Stimulated activated CD4-positive, alpha-beta T cell treated with anti-CD3 and anti-CD28 coated beads, Interleukin-15, amount 100 ng/mL, for 1 hour (primary cell): ENCODE measurements at places on chromosomes 4 and X.

GRCh38 chr4:8353158-8353669 lies 83.7 kb downstream of the HTRA3 start:
- DNase-seq, result no peak

- no peak for DNase-seq
Observed at GRCh38 chrX:151704041-151704663, 8.9 kb downstream of the PRRG3 start.

GRCh38 chrX:9515489-9515888 lies 50.6 kb downstream of the TBL1X start:
- DNase-seq, result no peak

GRCh38 chrX:40022421-40022820 lies 75.3 kb downstream of the BCOR start:
- DNase-seq, result no peak

GRCh38 chr4:4852591-4853362 lies 6.7 kb upstream of the MSX1 start:
- DNase-seq, result no peak

- DNase-seq, result no peak
Observed at GRCh38 chrX:77299549-77299948, 147.6 kb upstream of the FGF16 start.

DNA sequence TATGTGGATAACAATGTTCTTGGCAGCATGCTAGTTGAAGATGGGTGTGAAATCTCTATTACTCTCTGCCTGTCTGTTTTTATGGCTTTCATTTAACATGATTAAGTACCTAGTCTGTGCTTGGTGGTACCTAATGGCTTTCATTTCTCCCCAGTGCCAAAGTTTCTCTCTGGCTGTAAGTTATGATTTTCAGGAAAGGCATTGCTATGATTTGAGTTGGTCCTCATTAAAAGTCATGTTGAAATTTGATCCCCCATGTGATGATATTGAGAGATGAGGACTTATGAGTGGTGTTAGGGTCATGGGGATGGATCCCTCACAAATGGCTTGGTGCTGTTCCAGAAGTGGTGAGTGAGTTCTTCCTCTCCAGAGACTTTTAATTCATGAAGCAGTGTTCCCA lies 162.4 kb upstream of the IL15 start:
- DNase-seq, result no peak

- DNase-seq, result no peak
Observed at GRCh38 chrX:147069926-147070325, 255.4 kb upstream of the CXorf51A start.

DNA sequence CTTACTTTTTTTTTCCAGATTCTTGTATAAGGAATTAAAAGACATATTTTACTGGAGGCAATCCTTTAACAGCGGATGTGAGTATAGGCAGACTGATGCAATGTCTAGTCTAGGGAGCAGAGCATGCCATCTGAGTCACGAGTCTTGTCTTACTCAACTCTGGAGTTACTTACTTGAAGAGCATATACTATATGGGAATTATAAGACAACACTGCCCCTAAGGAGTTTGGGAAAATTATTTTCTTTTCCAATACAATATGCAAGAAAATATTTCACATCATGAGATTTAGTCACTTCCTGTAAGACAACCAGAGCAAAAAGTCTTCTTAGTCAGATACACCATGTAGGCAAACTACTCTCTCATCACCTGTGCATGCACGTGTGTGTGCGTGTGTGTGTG lies 537.3 kb upstream of the FTHL17 start:
- DNase-seq, result no peak
